D341Med (cell line): ENCODE measurements at places on chromosomes 5 and 9.

GRCh38 chr9:70557661-70558369, 143.4 kb upstream of the KLF9 start:
- DNase-seq = no peak

GRCh38 chr5:116564312-116564711, 10.3 kb downstream of the SEMA6A start:
- DNase-seq = no peak

- DNase-seq = no peak
Measured at GRCh38 chr5:34447424-34447823, 208.7 kb upstream of the RAI14 start.

GRCh38 chr5:150468206-150468605, 18.7 kb upstream of the RPS14 start:
- DNase-seq = no peak

DNA sequence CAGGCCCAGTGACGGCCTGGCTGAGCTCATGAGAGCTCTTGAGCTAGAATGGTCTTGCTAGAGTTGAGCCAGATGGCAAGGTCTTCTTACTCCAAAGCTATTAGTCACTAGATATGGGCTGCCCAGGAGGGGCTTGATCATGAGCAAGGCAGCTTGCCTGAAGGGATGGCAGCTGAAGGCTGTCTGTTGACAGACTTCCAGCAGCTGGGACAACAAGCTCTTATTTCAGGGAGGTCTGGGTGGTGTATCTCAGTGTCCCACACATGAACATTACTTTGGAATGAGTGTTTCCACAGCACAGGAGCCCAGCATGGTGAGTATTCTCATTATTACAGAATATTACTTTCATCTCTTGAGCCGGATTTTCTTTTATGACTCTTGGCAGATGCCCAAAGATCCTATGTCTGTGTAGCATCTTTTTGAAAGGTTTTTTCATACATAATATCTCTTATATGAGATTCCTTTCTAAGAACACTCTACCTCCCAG, 414.1 kb downstream of the ARHGEF28 start:
- DNase-seq = peak; percentile 56

DNA sequence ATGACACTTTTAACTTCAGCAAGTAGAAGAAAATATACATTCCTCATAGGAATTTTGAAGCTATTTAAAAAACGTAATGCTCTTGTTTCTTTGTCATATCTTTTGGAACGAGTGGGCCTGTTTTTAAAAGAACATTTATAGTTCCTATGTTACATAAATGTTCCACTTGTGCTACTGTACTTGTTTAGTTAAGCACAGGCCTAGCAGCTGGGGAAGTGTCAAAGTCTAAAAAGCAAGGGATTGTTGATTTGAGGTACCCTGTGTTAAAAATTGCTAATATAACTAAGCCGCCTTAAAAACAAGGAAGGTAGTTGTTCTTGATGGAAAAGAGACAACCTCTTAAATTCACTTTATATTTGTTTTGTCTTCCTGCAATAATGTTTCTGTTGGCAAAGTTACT, 27.2 kb upstream of the ELL2 start:
- no peak for DNase-seq

- no peak for DNase-seq
Measured at GRCh38 chr9:99341686-99342085, 119.6 kb downstream of the SEC61B start.

GRCh38 chr9:134704498-134704897, 62.9 kb downstream of the COL5A1 start:
- DNase-seq = no peak
